Fibroblast of skin of right biceps (primary cell): ENCODE measurements at places on chromosomes 16 and 17.

- DNase-seq = no peak
Measured at GRCh38 chr17:61400066-61400716, 548 bp downstream of the TBX2 start.

- DNase-seq = peak; percentile 45
Measured at GRCh38 chr17:17767154-17767869, 69.5 kb downstream of the SREBF1 start.

GRCh38 chr16:72244853-72245252 lies 72.9 kb upstream of the PMFBP1 start:
- DNase-seq = no peak

DNA sequence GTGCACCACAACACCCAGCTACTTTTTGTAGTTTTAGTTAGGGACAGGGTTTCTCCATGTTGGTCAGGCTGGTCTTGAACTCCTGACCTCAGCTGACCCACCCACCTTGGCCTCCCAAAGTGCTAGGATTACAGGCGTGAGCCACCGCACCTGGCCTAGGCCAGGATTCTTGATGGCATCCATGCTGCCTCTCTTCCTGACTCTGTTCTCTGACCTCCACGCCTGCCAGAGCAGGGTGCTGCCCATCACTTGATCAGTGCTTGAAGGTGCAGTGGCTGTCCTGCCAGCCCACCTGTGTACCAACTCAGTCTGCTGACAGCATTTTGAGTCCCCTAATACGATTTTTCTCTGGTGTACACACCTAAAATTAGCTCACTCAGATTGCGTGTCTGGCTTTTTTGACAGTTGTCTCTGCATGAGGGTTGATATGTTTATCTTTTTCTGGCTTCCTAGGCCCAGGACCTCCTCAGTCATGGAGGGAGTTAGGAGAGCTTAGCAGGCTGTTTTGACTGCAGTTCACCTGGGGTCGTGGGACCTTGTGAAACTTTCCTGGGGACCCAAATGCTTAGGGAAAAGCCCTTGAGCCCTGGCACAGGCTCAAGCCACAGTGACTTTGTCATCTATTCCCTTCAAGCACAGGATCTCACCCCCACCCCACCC lies 5.9 kb downstream of the HAS3 start:
- DNase-seq = no peak

DNA sequence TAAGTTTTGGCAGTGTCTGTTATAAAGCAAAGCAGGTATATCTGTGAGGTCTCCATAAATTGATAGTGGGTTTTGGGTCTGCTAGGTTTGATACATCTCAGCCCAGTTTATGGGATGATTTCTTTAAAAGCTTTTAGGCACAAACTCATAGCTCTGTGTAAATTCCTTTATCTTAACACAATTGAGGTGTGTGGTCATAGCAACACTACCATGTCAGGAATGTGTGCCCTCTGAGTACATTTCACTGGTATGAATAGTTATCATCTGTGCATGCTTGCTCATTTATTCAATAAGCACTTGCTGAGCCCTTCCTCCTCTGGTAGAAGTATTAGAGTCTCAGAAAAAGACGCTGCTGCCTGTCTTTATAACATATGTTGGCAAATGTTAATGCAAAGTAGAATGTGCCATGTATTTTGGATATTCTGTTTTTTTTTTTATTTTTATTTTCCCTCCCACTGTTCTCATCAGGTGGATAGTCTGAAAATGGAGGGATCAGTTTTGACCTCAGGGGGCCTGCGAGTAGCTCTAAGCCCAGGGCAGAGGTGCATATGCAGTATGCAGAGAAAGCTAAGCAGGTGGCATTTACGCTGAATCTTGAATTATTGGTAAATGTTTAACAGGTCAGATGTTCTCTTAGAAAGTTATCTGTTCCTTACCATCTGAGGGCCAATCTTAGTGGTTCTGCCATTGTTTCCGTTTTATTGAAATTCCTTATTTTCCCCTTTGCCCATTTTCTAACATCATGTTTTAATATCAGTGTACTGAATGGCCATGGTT lies 90.7 kb downstream of the WNT3 start:
- peak; percentile 87 for DNase-seq

DNA sequence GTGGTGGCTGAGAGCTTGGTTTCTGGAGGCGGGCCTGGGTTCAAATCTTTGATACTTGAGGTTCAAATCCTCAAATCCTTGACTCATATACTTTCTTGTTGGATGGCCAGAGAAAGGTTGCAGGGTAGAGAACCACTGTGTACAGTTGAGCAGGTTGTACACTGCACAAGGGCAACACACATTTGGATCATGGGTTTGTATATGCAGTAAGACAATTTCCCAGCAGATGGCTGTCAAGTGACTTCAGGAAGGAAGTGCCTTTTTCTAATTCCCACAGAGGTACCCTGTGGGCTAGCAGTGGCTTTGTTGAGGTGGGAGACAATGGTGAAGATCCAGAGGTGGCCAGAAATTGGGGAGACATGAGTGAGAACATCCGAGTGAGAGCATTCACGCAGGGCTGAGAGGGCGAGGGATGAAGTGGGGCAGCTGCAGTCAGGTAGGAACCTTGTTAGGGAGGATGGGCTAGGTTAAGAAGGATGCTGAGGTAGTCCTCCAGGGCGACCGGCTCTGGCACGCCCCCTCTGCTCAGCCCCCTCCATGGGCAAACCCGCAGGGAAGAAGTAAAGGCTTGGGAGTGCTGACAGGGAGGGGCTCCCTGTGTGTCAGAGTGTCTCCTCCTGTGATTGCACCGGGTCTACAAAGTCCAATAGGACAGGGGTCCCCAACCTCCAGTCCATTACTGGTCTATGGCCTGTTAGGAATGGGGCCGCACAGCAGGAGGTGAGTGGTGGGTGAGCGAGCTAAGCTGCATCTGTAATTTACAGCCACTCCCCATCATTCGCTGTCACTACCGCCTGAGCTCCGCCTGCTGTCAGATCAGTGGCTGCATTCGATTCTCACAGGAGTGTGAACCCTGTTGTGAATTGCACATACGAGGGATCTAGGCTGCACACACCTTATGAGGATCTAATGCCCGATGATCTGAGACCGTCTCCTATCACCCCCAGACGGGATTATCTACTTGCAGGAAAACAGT lies 2.7 kb downstream of the C16orf89 start:
- DNase-seq = no peak

DNA sequence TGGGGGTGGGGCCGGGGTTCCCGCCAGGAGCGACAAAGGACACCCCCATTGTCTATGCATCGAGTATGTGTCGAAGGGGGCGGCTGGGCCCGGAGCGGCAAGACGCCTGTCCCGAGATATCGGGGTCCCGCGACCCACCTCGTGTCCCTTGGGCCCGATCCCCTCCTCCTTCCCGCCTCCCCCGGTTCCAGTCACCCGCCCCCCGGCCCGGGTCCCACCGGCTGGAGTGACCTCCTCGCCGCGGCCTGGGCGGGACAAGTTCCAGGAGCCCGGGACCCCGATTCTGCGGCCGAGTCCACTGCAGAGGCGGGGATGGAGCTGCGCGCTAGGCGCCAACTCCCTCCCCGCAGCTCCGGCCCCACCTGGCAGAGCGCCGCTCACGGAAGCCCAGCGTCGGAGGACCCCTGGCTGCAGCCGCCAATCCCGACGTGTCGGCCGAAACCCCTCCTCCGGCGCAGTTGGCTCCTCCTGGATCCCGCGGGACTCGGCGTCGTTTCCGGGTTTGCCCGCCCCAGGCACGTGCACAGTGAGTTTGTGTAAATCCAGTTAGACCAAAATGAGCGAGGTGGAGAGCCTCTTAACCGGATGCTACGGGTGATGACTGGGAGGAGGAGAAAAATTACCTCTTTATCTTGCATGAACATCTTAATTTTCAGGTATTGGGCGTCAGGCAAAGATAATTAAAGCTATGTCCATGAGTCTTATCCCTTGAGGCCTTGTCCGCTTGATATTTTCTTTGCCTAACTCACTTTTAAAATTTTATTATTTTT lies at the start of gene NMRAL1:
TSS of gene NMRAL1 (minus strand) at position 434 of the 770 bp plus-strand sequence. CDS start 493 bp downstream, outside the sequence.
- DNase-seq = peak; percentile 94

- no peak for DNase-seq
Measured at GRCh38 chr17:65530523-65531255, 30.8 kb downstream of the AXIN2 start.

- DNase-seq = peak; percentile 81
Measured at GRCh38 chr17:74454197-74455024, 12.0 kb upstream of the CD300A start.

DNA sequence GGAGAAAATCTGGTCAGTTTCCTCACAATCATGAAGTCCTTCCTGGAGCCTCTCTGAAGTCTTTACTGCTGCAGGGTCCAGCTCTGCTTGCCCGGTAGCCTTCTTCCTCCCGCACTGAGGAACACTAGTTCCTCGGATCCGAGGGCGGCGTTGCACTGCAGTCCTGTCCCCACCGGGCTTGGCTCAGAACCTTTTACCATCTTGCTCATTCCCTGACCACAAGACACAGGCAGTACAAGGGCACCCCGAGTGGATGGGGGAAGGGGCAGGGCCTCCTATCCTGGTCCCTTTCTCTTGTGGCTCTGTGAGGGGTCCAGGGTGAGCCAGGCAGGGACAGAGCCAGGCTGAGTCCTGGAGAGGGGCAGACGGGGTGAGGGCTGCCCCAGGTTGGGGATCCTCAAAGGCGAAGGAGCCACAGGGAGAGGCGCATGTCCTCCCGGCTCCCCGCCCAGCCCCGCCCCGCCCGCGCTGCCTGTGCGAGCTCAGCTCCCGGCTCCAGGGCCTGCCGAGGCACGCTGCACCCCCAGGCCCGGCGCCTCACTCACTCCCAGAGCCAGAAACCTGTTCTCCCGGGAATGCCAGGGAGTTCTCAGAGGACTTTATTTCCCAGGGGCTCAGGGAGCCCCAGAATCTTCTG lies 1.5 kb downstream of the FOXN1 start:
- DNase-seq = no peak

- DNase-seq = no peak
Measured at GRCh38 chr17:82609655-82610054, 38.6 kb downstream of the WDR45B start.

GRCh38 chr17:49110509-49110908 lies 22.1 kb upstream of the B4GALNT2 start:
- DNase-seq = no peak

DNA sequence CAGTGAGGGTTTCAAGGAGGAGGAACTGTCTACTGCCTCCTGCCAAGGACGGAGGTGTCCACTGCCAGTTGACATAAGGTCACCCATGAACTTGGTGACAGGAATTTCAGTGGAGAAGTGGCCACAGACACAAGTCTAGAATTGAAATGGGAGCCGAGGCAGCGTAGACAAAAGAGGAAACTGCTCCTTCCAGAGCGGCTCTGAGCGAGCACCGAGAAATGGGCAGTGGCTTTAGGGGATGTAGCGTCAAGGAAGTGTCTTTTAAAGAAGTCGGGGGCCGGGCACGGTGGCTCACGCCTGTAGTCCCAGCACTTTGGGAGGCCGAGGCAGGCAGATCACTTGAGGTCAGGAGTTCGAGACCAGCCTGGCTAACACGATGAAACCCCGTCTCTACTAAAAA lies 3.1 kb upstream of the SERPINF1 start:
- no peak for DNase-seq

GRCh38 chr17:36940313-36941264 lies 3.3 kb downstream of the LHX1 start:
- no peak for DNase-seq

DNA sequence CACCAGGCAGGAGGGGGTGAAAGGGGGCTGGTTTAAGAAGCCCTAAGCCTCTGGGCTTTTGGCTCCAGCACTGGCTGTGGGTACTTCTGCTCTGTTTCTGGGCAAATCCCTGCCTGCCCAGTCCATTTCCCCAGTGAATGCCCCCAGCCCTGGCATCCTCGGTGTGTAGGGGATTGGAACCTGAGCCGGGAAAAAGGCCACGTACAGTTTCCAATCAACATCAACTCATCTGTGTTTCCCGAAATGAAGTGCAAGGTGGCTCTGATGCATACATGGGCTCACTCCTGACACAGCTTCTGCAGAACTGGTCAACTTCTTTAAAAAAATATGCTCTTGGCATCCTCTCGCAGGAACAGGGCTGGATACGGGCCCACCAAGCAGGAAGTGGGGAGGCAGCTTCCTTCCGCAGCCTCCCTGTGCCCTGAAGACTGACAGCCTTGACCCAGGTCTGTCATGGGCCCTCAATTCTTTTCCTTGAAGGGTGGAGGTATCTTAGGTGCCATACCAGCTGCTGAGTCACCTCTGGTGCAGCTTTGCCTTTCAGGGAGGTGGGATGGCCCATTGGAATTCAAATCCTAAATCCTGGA lies 73.3 kb downstream of the N4BP1 start:
- DNase-seq = peak; percentile 35

DNA sequence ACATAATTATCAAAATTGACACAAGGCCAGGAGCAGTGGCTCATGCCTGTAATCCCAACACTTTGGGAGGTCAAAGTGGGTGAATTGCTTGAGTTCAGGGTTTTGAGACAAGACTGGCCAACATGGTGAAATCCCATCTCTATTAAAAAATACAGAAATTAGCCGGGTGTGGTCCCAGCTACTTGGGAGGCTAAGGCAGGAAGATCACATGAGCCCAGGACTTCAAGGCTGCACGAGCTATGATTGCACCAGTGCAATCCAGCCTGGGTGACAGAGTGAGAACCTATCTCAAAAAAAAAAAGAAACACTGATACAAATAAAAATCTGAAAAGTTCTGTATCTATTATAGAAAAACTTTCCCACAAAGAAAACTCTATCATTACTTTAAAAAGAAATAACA lies 15.5 kb downstream of the MYH10 start:
- DNase-seq = no peak

GRCh38 chr16:81251871-81252270 lies 13.4 kb downstream of the BCO1 start:
- DNase-seq = no peak

DNA sequence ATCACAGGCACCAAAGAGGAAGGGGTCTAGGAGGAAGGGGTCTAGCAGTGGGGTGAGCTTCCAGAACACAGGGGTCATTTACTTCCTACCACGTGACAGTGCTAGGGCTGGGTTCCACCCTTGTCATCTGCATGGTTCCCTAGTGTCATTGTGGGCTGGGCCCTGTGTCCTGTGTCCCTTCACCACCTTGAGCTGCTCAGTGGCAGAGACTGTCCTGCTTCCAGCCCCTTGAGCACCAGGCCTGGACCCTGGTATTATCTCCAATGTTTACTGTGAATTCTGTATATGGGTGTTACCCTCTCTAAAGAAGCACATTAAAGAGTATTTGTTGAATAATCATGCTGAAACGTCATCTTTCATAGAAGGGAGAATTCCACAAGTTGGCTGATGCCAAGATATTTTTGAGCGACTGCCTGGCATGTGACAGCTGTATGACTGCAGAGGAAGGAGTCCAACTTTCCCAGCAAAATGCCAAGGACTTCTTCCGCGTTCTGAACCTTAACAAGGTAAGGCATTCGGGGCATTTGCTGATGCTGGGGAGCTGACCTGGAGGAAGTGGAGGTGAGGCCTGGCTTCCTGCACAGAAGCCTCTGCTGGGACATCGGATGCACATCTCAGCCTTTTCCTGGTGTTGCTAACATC lies 5.5 kb downstream of the NARF start:
- DNase-seq = no peak

GRCh38 chr17:28216052-28216451 lies 102.9 kb upstream of the TMEM97 start:
- DNase-seq = no peak

DNA sequence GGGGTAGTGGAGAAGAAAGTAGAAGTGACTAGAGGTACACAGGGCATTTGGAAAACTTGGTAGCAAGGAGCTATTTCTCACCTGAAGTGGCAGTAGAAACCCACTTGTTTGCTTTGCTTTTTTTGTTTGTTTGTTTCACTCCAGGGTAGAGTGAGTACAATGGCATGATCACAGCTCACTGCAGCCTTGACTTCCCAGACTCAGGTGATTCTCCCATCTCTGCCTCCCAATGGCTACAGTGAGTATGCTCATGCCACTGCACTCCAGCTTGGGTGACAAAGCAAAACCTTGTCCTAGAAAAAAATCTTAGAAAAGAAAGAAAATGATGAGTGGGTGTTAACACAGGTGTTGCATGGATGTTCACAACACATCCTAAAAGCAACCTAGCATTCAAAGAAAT lies 40.4 kb downstream of the SCNN1G start:
- no peak for DNase-seq
